H7 (cell line): ENCODE measurements at places on chromosomes 1 and 21. TPM values are rescaled to one million over a fixed set of nuclear protein-coding genes. Genes with fewer than 3 reads are reported as not detected.

The TBX19 gene
- total RNA-seq = 2.1 and 2.7 TPM in 2 replicates

- peak; percentile 0 for DNase-seq
These were observed 3.5 kb upstream of the PRAMEF12 start for GRCh38 chr1:12769976-12770505.

GRCh38 chr1:232529747-232530146 is 100.2 kb downstream of the SIPA1L2 start:
- no peak for DNase-seq

The CYP4A11 gene
- not detected in 2 replicates for total RNA-seq

GRCh38 chr1:53203466-53203865 is 6.8 kb downstream of the CPT2 start:
- DNase-seq = no peak

DNA sequence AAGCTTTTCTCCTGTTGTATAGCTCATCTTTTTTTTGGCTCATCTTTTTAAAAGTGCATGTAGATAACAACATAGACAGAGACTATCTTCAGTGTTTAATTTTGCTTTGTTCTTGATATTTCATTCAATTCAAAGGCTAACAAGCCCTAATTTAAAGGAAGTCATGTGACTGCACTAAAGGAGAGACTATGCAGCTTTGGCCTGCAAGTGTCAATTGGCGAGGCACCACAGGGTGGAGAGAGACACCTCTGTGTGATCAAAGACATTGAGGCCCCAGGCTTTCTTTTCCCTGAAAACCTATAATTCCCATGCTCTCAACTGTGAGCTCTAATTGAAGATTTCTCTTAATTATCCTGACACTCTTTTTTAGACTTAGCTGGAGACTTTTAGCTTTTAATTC is 53.6 kb downstream of the CHODL start:
- DNase-seq = peak; percentile 31

The GBP7 gene
- not detected in 2 replicates for total RNA-seq

The RHBDL2 gene
- total RNA-seq = 0.03 and 1.2 TPM in 2 replicates

The C1orf94 gene
- 6.5 and 11.8 TPM in 2 replicates for total RNA-seq

DNA sequence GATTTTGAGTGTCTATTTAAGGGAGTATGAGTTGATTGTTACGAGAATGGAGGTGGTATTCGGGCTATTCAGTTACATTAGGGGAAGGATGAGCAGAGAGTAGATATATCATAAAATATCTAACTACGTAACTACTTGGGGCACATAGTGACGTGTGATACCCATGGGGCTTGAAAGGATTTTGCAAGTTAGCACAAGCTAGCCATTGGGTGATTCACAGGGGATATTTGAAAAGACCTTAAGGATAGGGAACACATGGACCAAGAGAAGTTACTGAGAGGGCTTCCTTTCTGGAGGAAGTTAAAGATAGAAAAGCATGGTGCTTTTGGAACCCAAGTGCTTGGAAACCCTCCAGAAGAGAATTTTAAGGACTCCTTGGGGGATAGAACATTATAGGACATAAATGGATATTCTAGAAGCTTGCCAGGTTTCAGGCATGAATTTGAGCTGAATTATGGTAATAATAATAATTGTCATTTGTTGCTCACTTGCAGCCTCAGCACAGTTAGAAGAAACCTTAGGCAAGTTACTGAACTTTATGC is 5.4 kb downstream of the DISP1 start:
- DNase-seq = no peak

GRCh38 chr1:101086783-101087182 is 61.2 kb upstream of the DPH5 start:
- DNase-seq = no peak

The RNU1-1 gene
- under 0.01 TPM in 2 replicates for total RNA-seq

GRCh38 chr1:40199126-40199525 is 37.9 kb downstream of the RLF start:
- DNase-seq = no peak

DNA sequence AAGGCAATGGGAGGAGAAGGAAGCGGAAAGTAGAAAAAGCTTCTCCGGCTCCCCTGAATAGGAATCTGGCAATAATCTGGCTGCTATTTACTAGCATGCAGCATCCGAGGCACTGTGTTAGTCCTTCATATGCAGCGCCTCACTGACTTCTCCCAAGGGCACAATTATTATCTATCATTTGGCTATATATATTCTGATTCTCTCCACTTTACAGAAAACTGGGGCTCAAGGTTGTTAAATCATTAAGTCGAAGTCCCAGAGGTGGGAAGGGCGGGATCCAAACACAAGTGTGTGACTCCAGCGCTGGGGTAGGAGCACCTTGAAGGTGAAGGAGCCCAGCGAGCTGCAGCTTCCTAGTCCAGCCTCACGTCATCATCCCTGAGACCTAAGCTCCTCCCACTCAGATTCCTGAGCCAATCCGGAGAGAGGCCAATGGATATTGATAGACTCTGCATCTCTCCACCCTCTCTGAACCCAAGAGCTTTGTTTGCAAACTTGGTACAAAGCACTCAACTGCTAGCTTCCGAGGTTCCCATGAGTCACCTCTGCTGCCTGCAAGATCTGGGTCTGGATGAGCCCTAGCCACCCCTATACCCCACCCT is 16.6 kb upstream of the EYA3 start:
- DNase-seq = peak; percentile 83

- no peak for DNase-seq
These were observed 88.1 kb upstream of the JAK1 start for GRCh38 chr1:65054481-65054880.

GRCh38 chr1:11784993-11785769 is 20.6 kb downstream of the MTHFR start:
- peak; percentile 97 for DNase-seq

DNA sequence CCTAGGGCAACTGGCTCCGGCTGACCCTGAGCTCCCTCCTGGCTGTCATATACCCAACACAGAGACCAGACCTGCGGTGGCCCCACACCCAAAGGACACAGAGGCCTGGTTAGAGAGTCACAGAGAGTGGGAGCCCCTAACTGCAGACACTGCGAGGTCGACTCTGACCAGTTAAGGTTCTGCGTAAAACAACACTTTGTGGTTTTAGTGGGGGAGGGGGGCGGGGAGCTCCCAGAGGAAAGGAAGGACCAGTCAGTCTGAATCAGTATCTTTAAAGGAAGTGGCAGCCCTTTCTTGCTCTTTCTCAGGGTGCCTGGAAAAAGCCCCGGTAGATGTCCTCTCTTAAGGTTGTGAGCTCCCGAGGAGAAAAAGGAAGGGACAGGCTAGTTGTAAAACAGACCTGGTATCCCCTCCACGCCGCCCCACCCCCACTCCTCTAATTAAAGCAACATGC is 2.4 kb downstream of the SSBP3 start:
- no peak for DNase-seq

GRCh38 chr1:18635891-18636595 is 5.4 kb downstream of the PAX7 start:
- DNase-seq = peak; percentile 85

DNA sequence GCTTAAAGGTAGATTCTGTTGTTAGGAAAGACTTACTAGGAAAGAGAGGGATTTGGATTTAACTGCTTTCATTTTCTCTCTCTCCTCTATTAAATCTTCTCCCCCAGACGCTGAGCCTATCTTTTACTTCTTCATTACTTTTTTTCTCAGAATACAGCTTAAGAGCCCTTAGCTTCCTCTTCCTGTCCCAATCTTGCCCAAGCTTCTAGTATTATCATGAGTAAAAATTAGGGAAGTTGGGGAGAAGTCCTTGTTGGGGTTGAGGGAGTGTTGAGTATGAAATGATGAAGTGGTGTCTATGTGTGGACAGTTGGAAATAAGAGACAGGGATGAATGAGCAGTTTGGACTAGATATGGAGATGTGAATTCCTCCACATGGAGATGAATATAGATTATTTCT is 35.0 kb downstream of the ACP6 start:
- DNase-seq = no peak

- no peak for DNase-seq
These were observed 13.6 kb downstream of the INAVA start for GRCh38 chr1:200908191-200908868.

- no peak for DNase-seq
These were observed 32.3 kb upstream of the CITED4 start for GRCh38 chr1:40894455-40894854.

The IL12RB2 gene
- total RNA-seq = 0.45 and 1.4 TPM in 2 replicates

DNA sequence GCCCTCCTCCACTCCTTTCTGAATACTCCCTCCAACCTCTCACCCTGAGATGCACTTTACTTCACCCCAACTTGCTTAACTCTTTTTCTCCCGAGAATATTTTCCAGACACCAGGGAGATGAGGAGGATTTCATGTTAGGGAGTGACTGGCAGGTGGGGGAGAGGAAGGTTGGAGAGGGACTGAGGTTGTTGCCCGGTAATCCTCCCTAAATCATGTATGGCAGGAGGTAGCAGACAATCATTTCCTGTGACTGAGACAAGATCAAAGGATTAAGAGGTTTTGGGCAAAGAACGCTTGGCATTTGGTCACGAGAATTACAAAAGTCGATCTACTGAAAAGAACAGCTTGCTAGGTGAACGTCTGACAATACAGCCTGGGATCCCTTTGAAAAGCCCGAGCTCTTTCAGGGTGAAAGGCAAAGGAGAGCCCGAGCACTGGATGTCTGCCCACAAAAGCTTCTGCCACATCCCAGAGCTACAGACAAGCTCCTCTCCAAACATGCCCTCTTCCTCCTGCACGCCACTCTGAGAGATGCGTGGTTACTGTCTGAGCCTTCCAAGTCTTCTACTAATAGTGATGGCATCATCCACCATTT is 154.1 kb downstream of the DAB1 start:
- no peak for DNase-seq

The SLC6A17 gene
- total RNA-seq = 0.17 and 0.22 TPM in 2 replicates

The TSPAN1 gene
- total RNA-seq = not detected in 2 replicates

DNA sequence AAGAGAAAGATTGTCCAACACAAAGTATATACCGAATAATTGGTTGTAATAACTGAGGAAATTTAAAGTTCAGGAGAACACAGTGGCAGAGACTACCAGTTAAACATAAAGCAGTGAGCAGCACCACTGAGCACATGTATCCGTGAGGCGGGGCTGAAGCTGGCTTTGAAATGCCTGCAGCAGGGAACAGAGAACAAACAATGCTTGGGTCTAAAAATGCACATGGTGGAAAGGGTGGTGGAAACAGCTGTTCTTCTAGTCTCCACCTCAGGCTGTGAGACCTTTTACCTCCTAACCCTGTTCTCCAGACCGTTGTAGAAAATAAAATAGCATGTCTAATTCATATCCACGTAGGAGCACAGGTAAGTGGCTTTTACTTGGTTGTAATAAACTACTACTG is 7.7 kb upstream of the GNG4 start:
- no peak for DNase-seq

GRCh38 chr1:240739139-240739538 is 127.2 kb upstream of the GREM2 start:
- DNase-seq = no peak

The LCE1D gene
- not detected in 2 replicates for total RNA-seq

DNA sequence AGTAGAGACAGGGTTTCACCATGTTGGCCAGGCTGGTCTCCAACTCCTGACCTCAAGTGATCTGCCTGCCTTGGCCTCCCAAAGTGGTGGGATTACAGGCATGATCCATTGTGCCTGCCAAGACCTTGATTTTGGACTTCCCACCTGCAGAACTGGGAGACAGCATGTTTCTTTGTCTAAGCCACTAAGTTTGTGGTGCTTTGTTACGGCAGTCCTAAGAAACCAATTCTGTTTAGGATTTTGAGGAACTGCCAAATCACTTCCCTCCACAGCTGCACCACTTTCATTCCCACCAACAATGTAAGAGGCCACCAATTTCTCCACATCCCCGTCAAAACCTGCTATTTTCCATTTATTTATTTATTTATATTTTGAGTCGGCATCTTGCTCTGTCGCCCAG is 46.1 kb downstream of the CHAF1B start:
- DNase-seq = no peak

The TNFSF4 gene
- 0.21 and 0.67 TPM in 2 replicates for total RNA-seq

The FNDC5 gene
- total RNA-seq = 0.63 and 4.4 TPM in 2 replicates

GRCh38 chr1:215600867-215601266 is 33.8 kb downstream of the KCTD3 start:
- no peak for DNase-seq

GRCh38 chr1:31054349-31054748 is 11.2 kb downstream of the PUM1 start:
- no peak for DNase-seq

- DNase-seq = peak; percentile 59
These were observed 2.4 kb upstream of the SIM2 start for GRCh38 chr21:36696390-36697059.

The HTR1D gene
- total RNA-seq = 3.9 and 4.1 TPM in 2 replicates

The ZBTB40 gene
- 15.0 and 17.0 TPM in 2 replicates for total RNA-seq

DNA sequence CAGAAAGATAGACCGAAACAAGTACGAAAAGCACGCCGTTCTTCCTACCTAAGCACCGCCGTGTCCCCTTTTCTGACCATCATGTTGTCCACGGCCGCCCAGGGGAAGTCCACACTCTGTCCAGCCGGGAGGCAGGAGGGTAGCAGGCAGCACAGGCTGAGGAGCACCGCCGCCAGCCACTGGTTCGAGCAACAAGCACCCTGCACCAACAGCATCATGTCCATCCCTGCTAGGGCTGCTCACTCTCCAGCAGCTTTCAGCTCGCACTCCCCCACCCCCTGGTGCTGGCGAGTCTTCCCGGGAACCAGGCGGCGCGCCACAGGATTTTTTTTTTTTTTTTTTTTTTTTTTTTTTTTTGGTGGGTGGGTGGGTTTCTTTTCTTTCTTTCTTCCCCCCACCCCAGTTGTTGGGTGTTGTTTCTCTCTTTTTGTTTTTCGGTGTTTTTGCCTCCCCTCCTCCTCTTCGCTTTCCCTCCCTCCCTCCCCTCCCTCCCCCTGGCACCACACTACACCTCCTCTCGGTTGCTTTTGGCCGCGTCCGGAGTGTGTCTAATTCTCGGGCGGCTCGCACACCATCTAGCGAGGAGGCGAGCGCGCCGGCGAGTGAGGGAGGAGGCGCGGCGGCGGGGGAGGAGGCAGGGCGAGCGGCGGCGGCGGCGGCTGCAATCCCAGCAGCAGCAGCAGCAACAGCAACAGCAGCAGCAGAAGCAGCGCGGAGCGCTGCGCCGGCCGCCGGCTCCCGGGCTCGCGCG is at the start of gene NEGR1:
Gene NEGR1 (minus strand): TSS at position 269 of the 751 bp plus-strand sequence.
- peak; percentile 68 for DNase-seq

The OR2L5 gene
- not detected in 2 replicates for total RNA-seq
